Umbilical cord (tissue), 2 donors: ENCODE measurements at places on chromosomes 1 and 21. TPM values are rescaled to one million over a fixed set of nuclear protein-coding genes. Genes with fewer than 3 reads are reported as not detected.

Gene ZNF648
- total RNA-seq = not detected

Gene NBPF10
- 0.24 TPM for total RNA-seq

Gene MYOG
- 2.6 TPM for total RNA-seq

GRCh38 chr1:38600905-38601304, 258.7 kb downstream of the RRAGC start:
- DNase-seq = no peak

DNA sequence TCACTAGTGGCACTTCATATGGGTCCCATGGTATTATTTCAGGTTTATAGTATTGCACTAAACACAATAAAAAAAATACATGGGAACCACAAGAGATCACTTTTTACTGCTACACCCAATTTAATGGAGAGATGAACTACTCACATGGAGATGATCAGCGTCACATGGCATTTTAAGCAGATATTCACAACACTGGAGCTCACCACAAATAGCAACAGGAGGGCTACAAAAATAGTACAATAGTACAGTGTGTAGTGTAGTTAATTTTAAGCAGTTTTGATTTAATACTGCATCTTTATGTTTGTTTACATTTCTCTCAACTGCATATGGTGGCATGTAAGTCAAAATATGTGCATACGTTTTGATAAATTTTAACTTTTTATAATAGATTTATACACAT, 31.0 kb downstream of the SNX7 start:
- no peak for DNase-seq

DNA sequence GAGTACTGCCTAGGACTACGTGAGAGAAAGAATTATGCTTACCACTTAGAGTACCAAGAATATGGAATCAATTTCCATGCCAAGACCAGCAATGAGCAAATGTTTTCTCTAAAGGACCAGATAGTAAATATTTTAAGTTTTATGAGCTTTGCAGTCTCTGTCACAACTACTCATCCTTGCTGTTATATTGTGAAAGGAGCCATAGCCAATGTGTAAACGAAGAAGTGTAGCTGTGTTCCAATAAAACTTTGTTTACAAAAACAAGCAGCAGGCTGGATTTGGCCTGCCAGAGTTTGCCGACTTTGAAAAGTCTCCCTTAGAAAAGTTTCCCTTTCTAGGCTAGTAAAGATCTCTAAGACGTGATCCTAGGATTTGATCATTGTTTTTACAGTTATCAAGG, 128.8 kb downstream of the PDE4B start:
- no peak for DNase-seq

GRCh38 chr21:31201548-31201947, 142.5 kb downstream of the TIAM1 start:
- peak; percentile 33 for DNase-seq
